Lung (tissue), 17 donors: ENCODE measurements at places on chromosomes 5 and 9.
A peak's percentile ranks its signal among the peaks of the same experiment; 100 is the strongest.

GRCh38 chr5:78750281-78750680, 101.7 kb upstream of the LHFPL2 start:
- DNase-seq: no peak

- DNase-seq: peak; percentile 25
These were observed 57.2 kb upstream of the DHFR start for GRCh38 chr5:80711938-80712337.

- DNase-seq: no peak
These were observed 28.3 kb upstream of the FRMPD1 start for GRCh38 chr9:37622462-37622861.

DNA sequence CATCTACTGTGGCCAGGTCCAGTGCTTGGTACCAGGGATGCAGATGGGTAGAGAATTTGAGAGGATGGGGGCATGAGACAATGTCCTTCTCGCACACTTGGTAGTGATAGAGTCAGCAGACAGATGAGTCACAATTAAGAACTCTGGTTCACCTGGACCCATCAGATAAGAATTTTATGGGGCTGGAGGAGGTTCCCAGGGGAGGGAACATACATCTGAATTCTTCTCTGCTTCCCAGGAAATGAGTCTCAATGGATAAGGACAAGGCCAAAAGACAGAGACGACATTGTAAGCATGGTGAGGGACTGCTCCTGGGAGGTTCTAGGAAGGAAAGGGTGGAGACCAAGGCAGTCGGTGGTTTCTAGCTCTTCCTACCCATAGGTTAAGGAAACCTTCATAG, 5.3 kb downstream of the SLC4A9 start:
- DNase-seq: no peak

DNA sequence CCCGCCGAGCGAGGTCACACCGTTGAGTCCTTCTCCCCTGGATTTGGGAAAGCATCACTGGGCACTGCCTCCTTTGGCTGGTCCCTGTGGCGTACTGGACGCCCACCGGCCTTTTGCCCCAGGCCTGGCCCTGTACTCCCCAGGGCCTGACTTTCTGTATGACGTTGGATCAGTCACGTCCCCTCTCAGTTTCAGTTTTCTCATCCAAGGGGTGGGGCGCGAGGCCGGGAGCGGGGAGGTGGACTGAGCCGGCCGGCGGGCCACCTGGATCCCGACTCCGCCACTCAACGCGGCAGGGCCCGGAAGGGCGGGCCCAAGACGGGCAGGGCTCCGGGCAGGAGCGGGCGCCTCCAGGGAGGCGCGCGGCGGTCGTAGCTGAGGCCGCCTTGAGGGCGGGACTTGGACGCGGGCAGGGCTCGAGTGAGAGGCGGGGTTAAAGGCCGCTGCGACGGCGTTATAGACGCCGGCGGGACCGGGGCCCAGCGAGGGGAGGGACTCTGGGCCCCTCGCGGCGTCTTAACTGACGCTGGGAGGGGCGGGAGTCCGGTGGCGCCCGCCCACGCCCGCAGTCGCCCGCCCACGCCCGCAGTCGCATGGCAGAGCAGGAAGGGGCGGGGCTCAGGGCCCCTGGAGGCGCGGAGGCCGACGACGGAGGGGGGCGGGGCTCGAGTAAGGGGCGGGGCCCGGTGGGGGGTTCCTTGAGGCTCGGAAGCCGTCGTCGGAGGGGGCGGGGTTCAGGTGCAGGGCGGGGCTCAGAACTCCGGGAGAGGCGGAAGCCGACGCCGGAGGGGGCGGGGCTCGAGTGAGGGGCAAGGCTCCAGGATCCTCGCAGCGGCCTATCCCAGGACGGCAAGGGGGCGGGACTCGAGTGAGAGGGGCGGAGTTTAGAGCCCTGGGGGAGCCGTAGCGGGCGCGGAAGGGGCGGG, 549 bp upstream of the CARD19 start:
- DNase-seq: peak; percentile 100

DNA sequence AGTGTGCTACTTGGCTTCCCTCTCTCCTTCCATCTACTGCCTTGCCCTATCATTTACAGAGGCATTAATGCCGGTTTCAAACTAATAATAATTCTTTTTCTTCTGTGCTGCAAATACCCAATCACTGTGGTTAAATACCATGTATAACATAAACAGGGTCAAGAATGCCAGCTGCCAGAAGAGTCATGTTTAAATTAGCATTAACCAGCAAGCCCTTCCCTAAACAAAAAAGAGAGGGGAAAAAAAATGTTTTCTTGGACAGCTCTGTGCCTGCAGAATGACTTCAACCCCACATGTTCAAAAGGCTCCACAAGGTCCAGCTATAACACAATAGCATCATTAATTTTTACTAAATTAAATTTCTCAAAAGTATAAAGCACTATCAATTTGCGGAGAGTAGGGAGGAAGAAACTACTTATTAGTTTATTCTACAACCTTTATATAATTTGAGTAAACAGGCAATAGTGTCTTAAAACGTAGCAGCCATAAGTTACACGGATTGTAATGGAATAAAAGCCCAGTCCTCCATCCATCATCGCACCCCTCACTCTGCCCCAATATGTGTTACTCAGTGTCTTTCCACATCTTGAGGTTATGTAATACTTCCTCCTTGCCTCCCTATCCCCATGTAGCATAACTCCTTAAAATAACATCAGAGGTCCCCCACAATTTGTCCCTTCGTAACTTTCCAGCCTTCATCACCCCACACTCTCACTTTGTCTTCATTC, 3.9 kb downstream of the LPAR1 start:
- no peak for DNase-seq

DNA sequence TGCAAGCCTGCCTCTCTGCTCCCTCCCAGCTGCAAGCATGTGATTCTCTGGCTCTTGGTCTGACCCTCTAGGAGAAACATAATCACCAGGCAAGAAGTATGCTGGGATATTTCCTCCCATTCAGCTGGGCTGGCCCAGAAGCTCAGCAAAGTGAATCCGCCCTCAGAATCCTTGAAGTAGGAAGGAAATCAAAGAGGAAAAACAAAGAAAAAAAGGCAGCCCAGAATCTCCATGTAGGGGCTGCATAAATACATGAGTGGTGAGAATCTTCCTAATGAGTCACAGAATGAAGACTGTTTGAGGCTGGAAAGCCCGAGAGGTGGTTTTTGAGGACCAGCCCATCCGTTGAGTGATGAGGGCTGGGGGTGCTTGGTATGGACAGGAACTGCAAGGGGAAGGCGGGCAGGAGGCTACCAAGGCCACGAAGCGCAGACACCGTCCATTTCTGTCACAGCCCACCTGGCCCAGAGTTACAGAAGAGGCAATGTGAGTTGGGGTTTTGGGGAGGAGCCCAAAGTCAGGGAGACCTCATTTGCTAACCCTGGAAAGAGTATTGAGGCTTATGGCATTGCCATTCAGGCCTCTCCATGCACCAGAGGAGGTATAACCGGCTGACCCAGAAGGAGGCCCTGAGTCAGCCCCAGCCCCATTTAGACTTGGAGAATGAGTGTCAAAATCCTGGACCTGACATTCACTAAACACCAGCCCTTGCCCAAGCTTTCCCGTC, 33.4 kb upstream of the TGFBR1 start:
- DNase-seq: no peak

- peak; percentile 67 for DNase-seq
These were observed 36.4 kb downstream of the MTMR12 start for GRCh38 chr5:32276173-32276853.

DNA sequence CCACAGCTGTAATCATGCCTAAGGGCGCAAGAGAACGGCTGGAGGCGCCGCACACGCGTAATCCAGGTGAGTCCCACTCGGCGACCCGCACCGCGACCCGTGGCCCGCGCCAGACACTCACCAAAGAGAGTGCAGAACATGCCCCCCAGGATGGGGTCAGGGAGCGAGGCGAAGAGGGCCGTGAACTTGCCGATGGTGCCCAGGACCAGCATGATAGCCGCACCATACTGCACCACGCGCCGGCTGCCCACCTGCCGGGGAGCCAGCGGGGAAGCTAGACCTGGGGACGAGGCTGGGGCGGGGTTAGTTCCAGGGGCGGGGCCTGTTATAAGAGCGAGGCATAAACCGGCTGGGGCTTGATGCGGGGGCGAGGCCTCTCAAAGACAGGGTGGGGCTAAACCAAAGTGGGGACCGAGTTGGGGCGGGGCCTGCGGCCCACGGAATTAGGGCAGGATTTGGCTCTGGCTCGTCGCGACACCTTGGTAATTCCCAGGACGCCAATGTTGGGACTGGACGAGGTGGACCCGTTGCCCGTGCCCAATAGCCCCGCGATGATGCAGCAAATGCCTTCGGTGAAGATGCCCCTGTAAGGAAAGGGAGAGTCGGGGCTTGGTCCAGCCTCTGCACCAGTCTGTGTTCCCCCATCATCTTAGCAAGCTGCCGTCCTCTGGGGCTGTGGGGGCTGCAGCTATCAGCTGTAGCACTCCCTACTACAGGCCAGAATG, 4.8 kb downstream of the SLC23A1 start:
- no peak for DNase-seq

DNA sequence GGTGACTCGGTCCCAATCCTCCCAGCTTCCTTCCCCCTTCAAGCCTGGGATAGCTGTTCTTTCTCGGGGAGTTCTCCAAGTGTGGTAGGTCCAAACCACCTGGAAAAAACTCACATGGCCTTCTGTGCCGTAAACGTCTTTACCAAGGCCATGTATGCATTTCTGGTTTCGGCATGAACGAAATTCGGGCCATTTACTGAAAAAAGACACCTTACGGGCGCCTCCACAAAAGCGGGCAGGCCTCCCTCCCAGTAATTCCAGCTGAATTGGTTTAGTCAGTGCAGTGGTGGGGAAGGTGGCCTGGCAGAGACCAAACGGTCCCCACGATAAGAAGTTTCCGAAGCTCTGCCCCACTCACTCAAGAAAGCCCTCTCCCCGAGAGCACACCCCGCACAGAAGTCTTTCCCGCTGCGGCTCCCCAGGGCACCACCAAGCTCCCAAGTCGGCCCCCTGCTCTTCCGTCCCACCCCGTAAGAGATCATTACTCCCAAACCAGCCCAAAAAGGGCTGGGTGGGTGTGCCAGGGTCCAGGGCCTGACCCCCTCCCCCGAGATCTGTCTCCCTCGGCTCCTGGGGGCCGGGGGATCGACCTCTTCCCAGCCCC, 86.3 kb upstream of the MELK start:
- DNase-seq: peak; percentile 46

- no peak for DNase-seq
These were observed 126.3 kb downstream of the HMHB1 start for GRCh38 chr5:143938230-143938629.

DNA sequence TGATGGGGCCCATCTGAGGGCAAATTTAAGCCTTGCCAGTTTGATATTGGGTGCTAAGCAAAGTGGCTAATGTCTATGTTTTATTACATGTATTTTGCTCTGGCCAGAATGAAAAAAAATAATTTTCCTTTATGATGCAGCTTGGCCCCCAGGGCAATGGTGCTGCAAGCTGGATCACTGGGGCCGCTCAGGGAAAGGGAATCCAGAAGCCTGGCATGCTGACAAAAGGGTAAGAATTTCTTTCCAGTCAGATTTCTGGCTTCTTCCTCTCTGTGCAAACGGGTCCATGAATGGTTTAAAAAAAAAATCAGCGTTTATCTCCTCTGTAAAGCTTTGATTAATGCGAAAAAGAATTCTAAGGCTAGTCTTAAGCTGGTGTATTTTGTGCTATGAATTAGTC, 138.4 kb downstream of the MAPKAP1 start:
- no peak for DNase-seq

DNA sequence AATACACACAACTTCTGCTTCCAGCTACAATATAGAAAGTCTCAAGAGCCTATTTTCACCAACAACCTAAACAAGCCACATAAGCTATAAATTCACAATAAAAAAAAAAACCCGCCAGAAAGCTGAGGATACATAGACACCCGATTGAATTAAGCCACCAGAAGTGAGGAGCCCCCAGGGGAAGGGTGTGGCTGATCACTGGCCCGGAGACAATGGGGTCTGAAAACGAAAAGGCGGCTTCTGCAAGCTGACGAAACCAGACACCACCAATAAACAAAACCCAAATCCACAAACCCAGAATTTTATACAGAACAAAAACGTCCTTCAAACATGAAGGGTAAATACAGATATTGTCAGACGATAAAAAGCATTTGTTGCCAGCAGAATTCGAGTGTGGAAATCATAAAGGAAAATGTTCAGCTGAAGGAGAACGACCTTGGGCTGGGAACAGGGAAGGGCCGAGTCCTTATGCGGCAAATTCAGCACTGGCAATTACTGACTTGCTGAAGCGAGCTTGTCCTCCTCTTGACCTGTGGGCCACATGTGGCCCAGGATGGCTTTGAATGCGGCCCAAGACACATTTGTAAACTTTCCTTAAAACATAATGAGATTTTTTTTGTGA, 39.6 kb upstream of the CEP72 start:
- peak; percentile 15 for DNase-seq

DNA sequence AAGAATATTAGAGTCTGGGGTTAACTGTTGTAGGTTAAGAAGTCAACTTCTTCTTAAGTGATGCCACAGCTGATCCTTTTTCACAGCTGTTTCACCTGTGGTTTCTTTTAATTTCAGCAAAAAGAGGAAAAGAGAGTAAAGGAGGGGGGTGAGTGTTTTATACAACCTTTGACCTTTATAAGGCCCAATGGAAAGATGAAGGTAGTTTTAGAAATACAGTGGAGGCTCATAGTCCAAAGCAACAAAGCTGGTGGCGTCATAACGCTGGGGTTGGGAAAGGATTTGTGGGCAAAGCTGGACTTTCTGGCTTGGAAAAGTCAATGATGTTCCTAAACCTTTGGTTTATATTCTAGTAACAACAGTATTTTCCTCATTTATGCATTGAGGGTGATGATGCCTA, 49.5 kb downstream of the RCL1 start:
- DNase-seq: no peak

GRCh38 chr5:134584662-134585061, 48.0 kb downstream of the SAR1B start:
- DNase-seq: no peak

DNA sequence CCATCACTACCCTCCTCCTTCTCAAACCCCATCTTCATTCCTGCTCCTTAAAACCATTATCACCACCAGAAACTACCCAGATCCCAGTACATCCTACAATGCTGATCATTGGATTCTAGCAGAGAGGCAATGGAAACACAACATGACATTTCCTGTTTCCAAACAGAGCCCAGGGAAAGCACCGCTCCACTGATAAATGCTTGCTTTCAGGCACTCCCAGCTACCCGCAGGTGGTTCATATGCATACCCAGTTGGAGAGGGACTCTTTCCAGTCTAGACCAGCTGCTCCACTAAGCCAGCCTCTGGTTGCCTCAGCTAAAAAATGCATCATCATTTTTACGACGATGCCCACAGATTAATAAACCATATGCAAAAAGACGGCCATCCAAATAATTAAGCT, 39.2 kb upstream of the ACO1 start:
- DNase-seq: no peak

DNA sequence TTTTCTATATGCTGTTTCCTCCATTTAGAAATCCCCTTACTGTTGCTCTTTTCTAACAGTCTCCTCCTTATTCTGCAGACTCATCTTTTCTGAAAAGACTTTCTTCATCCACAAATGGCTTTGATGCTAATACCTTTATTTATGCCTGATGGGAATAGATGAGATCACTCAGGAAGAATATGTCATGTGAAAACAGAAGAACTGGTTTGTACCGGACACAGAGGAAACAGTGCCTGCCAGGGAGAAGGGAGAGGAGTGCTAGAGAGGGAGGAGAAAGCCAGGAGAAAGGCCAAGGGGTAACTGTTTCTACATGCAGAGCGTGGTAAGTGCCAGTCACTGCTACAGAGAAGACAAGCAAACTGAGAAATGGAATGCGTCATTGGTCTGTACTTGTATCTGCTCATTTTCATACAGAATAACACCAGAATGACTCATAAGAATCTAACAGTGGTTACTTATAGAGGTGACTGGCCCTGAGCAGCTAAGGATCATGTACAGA, 45.9 kb upstream of the PJA2 start:
- peak; percentile 45 for DNase-seq

GRCh38 chr5:55231029-55231918, 2.1 kb downstream of the CCNO start:
- peak; percentile 27 for DNase-seq

GRCh38 chr5:14665949-14666348, 1.4 kb downstream of the OTULIN start:
- no peak for DNase-seq
